ENCODE measurements at places on chromosomes 1 and 21.

- DNase-seq: no peak
Observed at GRCh38 chr1:212814537-212815334, 23.0 kb downstream of the TATDN3 start.

GRCh38 chr1:246216906-246217305, 290.2 kb downstream of the SMYD3 start:
- no peak for DNase-seq

DNA sequence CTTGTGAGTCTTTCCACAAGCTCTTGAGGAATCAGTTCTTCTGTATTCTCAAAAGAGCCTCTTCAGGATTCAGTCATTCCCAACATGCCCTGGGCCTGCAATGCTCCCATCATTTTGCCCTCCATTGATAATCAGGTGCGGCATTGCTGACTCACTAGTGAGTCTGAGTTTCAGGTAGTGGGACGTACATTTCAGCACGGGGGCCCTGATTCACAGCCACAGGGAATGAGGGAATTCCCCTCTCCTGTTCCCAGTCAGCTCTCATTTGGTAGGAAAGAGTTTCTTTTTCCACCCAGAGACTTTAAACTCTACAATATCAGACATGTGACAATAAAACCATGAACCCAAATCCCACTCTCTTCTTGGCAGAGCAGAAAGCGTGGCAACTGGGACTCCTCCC, 3.7 kb upstream of the IRF6 start:
- DNase-seq: no peak

DNA sequence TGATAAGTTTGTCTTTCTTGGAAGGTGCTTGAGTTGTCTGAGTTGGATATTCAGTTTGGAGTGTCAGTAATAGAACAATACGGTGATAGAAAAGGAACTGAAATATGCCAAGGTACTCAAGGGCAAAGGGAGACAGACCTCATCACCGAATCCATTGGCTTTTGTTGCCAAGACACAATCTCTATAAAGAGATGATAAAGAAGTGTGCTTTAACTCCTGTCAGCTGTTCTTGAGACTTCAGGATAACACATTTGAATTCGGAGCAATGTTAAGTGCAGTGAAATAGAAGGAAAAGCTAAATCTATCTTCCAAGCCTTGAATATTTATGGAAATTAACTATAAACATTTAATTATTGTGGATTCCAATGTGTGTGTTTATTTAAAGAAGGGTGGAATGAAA, 194.7 kb downstream of the DISC1 start:
- DNase-seq: no peak

DNA sequence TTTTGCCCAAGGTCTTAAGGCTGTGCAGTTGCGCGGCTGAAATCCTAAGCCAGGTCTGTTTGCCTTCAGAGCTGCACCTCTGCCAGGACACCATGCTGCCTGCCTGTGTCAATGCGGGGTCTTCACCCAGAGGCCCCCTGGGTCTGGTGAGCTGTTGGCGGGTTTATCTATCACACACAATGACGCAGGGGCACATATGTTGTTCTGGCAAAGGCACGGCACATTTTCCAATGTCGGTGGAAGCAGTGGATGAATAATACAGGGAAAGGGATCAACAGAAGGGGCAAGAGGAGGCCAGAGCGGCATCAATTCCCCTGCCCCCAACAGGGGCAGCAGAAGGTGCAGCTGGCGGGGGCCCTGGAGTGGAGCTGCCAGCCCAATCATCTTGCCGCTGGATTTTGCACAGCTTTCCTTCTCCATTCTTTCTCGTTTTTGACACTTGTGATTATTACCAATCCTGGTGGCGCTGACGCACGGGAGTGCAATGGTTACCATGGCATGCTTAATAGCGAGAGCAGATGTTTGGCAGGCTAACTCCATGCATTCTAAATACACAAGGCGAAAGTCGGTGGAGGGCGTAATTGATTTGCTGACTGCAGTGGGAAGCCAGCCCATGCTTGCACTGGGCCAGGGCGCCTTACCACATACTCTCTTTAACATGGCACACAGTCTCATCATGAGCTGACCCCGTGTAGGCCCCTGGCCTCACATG, 45.8 kb upstream of the CYP2J2 start:
- peak; percentile 19 for DNase-seq

- no peak for DNase-seq
Observed at GRCh38 chr21:46008893-46009621, 27.5 kb downstream of the COL6A1 start.

- DNase-seq: no peak
Observed at GRCh38 chr1:164515711-164516331, 43.2 kb upstream of the PBX1 start.

- DNase-seq: peak; percentile 67
Observed at GRCh38 chr1:205711105-205712048, 31.1 kb upstream of the SLC45A3 start.

DNA sequence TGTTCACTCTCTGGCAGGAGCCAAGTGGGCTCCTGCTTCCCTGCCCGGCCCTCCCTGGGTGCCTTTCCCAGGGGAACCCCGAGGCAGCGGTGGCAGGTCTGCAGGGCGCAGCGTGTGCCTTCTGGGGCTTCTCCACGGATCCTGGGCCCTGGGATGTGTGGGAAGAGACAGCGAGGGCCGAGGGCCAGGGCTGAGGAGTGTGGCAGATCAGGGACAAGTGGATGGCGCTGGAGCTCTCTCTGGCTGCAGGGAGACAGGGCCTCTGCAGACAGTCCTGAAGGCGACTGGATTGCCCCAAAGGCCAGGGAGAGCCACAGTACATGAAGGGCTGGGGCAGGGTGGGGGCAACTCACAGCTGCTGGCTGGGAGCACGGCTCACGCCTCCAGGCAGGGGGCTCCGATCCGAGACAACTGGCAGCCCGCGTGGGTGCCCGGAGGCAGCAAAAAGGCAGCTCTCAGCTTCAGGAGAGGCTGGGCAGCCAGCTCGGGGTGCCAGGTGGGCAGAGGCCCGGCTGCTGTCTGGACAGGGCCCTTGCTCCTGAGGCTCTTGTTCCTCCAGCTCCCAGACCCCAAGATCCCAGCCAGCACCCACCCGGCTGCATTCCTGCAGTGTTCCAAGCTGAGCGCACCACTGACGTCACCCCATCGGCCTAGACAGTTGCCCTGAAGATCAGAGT, 16.0 kb downstream of the MORN1 start:
- DNase-seq: no peak

GRCh38 chr1:203264052-203264501, 34.6 kb upstream of the CHIT1 start:
- DNase-seq: no peak

DNA sequence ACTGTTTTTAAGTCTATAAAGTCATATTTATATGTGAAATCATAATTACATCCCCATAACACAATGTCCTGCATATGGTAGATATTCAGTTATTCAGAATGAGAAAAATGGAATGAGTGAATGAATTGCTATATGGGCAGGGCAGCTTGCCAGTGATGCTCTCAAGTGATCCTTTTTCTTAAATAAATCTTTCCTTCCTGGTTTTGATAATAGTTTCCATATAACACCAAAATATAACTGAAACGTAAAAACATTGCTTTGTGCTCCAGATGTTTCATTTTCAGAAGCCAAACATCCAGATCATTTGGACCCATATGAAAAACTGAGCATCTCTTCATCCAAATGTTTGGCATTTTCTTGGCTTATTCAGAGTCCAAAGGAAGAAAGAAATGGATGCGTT, 30.2 kb upstream of the RGS8 start:
- no peak for DNase-seq

DNA sequence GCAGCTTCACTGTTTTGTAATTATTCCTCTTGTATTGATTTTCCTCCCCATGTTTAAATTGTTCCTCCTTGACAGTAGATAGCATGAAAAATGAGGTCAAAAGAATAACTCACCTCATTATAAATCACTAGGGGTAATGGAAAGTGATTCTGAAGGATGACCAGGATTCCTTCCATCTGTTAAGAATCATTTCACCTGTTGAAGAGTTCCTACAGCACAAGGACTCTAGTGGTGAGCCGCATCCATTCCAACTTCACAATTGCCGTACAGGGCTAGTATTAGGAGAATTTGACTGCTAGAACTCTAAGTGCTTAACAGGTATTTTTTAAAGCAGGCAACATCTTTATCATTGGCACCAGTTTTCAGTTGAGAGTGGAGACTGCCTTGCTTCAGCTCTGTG, 13.7 kb downstream of the PPP1R12B start:
- DNase-seq: no peak

- DNase-seq: no peak
Observed at GRCh38 chr1:39849203-39849602, 34.1 kb downstream of the TRIT1 start.

- DNase-seq: peak; percentile 48
Observed at GRCh38 chr1:214446772-214447556, 104.4 kb downstream of the PTPN14 start.

DNA sequence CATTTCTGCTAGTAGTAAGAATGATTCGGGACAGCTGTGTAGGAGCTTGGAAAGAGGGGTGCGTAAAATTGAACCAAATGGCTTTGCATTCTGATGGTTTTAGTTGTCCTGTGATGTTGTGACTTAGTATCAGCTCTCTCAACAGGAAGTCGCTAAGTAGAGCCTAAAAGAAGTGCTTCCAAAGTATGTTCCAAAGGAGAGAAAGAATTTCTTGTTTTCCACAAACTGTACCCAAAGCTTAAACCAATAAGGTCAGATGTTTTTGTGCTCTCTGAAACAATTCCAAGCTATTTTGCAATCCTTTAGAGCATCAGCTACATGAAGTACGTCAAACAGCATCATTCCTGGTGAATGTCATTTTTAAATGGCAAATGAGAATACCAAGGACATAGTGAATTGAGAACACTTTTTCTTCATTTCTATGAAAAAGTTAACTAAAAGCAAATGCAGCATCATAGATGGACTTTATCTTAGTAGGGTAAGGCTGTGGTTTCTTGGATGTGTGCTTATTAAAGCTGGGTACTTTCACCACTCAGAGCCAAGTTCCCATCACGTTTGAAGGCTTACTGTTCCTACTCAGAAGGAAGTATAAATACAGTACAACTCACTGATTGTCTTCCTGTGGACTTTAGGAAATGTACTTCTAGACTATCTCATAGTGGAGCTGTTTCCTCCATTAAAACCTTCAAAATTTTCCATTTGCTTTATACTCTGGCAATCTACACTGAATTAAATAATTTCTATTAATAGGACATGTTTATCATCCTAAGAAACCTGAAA, 148.6 kb downstream of the C1orf21 start:
- no peak for DNase-seq

DNA sequence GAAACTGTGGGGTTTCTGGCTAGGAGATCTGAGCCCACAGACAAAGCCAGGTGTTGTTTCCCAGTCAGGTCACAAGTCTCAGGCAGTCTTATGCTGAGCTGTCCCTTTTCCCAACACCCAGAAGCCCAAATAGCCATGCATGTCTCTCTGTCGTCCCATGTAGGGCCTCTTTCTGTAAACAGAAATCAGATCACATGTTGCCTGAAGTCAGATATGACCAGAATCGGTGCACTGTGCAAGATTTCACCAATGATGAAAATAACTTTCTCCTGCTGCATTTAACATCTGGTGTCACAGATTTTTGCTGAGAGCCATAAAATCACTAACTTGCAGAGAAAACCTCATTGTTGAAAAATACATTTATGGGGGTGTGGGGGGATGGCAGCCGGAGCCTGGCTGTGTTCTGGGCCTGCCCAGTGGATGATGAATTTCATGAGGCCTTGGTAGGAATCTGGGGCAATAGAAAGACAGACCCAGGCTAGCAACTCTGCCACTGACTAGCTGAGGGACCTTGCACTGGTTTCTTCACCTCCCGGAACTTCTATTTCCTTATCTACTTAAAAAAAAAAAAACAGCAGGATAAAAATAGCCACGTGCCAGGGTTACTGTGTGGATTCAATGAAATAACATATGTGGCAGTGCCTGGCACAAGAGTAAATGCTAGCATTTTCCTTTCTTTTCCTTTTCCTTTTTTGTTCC, 158.8 kb upstream of the NFIA start:
- DNase-seq: no peak

GRCh38 chr1:201752333-201752732, 76.6 kb upstream of the IPO9 start:
- DNase-seq: no peak

DNA sequence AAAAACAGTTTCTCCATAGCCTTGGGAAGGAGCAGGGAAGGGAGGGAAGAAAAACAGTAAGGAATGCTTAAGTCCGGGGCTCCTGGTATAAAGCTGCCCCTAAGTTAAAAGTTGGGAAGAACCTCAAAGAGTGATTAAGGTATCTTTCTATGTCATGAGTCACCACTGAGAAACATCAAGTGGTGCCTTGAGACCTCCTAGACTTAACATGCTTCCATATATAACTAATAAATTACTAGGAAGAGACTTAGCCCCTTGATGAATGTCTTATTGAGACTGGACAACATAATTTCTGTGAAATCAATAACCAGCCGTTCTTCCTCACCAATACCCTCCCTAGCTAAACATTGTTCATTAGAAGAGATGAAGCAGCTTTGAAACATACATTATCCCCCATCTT, 121.8 kb upstream of the SLC44A3 start:
- DNase-seq: no peak

DNA sequence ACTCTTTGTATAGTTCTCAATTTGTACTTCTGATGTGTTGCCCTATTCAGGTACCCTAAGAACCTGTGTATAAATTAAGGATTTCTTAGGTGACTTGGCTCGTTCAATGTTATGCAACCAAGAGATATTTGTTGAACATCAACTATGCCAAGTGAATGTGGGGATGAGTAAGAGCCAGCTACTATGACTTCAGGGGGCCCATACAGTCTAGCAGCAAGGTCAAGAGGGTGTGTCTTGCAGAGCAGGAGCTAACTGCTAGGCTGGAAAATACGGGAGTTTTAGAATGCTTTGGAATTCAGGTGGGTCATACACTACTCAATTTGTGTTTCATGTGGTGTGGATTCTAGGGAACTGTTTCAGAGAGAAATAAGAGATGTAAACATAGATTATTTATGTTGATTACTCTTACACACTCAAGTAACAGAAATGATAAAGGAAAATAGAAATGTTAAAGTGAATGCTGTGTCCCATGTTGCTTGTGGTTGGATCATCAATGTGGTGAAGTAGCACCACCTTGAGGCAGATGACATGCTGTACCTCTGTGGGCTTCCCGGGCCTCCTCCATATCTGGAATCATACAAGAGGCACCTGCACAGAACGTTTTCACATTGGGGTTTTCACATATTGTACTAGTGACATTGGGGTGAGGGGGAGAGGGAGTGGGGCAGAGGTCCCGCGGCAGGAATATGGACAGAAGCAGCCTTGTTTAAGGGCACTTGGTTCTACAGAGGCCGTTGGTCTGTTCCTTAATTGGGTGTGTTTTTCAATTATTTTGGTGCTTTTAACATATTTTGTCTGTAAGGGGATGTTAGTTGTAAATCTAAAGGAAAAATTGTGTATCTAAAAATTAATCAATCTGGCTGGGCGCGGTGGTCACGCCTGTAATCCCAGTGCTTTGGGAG, 12.4 kb downstream of the ARPC5 start:
- DNase-seq: peak; percentile 74

GRCh38 chr1:98964198-98964597, 40.5 kb downstream of the PLPPR5 start:
- DNase-seq: no peak

DNA sequence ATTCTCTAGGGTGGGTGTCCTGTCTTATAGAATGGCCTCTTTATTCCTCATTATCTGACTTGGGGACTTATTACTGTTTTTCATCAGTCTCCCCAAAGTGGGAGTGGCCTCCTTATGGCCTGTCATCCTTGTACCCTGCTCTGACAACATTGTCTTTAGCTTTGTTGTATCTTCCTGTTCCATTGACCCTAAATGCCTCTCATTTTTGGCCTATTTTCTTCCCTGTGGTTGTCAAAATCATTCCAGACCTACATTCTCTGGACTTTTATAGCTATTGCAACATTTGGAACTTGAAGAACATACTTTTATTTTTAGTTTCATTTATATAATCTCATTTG, 9.7 kb downstream of the SFT2D2 start:
- DNase-seq: no peak

- peak; percentile 64 for DNase-seq
Observed at GRCh38 chr1:153679337-153680119, 1.0 kb downstream of the NPR1 start.
